ENCODE measurements at places on chromosomes 12 and 14. TPM values are rescaled to one million over a fixed set of nuclear protein-coding genes. Genes with fewer than 3 reads are reported as not detected.

Gene PAWR
- 5.2 TPM for total RNA-seq

- no peak for DNase-seq
These were observed 62.3 kb downstream of the R3HDM2 start for GRCh38 chr12:57368349-57369095.

Gene PTPRO
- total RNA-seq, result 0.17 TPM

Gene KRT74
- not detected for total RNA-seq

DNA sequence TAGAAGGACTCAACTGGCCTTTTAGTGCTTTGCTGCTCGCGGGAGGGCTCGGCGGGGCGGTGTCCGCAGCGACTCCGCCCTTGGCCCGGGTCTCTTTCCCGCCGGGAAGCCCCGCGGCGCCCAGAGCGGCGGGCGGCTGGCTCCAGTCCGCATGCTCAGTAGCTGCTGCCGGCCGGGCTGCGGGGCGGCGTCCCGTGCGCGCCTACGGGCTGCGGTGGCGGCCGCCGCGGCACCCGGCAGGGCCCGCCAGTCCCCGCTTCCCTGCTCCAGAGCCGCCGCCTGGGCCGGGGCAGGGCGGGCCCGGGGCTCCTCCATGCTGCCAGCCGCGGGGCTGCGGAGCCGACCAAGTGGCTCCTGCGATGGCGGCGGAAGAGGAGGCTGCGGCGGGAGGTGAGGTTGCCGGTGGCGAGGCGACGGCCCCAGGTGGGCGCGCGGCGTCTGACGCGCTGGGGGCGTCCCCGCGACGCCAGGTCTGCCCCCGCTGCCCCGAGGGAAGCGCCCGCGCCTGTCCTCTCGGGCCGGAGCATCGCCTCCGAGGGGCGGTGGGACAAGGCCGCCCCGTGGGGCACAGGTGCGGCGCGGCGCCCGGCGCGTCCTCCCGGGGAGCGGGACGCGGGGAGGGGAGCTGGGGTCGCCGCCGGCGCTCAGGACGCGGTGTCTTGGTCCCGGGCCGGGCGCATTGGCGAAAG, at the start of gene BMAL2:
BMAL2 (plus strand) TSS at position 123 of the 689 bp plus-strand sequence; CDS start at position 360, 237 bp downstream.
- DNase-seq, result peak; percentile 44

DNA sequence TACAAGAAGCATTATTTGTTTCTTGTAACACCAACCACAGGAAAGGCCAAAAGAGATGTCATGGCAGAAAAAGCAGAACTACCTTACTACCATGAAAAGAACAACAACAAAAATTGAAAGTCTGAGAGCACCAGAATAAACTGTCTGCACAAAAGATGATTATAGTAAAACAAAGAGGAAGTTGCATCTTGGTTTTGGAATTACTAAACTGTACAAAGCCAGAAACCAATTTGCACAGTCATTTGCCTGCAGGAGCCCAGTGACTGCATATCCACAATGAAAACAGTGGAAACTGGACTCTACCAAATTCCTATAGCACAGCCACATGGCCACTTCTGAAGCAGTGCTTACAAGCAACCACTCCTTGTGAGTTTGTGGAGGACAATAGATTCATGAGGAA, 276.2 kb downstream of the SSPN start:
- peak; percentile 39 for DNase-seq

Gene TMEM121
- 6.5 TPM for total RNA-seq

Gene NRDE2
- total RNA-seq, result 22.0 TPM

Gene TMX1
- 59.4 TPM for total RNA-seq

Gene KLRC1
- total RNA-seq, result not detected

Gene CFAP251
- total RNA-seq, result 0.62 TPM

- DNase-seq, result no peak
These were observed 112.7 kb downstream of the SLC16A7 start for GRCh38 chr12:59708484-59708883.

- no peak for DNase-seq
These were observed 52.1 kb downstream of the STON2 start for GRCh38 chr14:81348061-81348460.

GRCh38 chr12:32780071-32780470, 24.4 kb upstream of the YARS2 start:
- no peak for DNase-seq

GRCh38 chr12:59494617-59495016, 101.2 kb upstream of the SLC16A7 start:
- no peak for DNase-seq

- DNase-seq, result no peak
These were observed 83.0 kb downstream of the EPS8 start for GRCh38 chr12:15706010-15706676.

- DNase-seq, result no peak
These were observed 720 bp upstream of the FGF6 start for GRCh38 chr12:4446335-4446734.
